Gastrocnemius medialis (tissue), 4 donors: ENCODE measurements at places on chromosomes 12 and 14. TPM values are rescaled to one million over a fixed set of nuclear protein-coding genes. Genes with fewer than 3 reads are reported as not detected.
A peak's percentile ranks its signal among the peaks of the same experiment; 100 is the strongest.

Gene GPRC5D
- not detected for total RNA-seq

DNA sequence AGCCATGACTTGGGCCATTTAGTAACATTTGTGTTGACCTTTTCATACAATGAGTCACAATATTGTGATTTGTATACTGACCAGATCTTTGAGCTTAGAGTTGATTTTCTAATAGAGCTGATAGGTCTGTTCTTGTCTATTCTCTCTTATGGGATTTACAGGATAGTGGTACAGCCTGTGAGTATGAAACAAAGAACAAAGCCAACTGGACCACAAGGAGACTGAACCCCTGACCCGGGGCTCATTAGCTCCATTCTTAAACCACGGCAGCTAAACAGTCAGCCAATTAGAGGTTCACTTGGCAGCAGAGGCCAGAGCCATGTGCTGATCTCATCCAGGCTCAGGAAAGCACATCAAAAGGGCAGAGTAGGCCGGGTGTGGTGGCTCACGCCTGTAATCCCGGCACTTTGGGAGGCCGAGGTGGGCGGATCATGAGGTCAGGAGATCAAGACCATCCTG, 59.1 kb upstream of the GNPNAT1 start:
- no peak for DNase-seq

GRCh38 chr14:74501135-74501614, 7.6 kb downstream of the ISCA2 start:
- peak; percentile 48 for DNase-seq

- DNase-seq = no peak
Measured at GRCh38 chr12:103586132-103586531, 941 bp upstream of the STAB2 start.

GRCh38 chr14:28764257-28765160, 2.1 kb upstream of the FOXG1 start:
- no peak for DNase-seq
